Activated T-helper 1 cell treated with anti-CD3 and anti-CD28 coated beads, Interleukin-2, amount 50 U/mL, for 16 hours (primary cell): ENCODE measurements at places on chromosomes 7 and 10.

DNA sequence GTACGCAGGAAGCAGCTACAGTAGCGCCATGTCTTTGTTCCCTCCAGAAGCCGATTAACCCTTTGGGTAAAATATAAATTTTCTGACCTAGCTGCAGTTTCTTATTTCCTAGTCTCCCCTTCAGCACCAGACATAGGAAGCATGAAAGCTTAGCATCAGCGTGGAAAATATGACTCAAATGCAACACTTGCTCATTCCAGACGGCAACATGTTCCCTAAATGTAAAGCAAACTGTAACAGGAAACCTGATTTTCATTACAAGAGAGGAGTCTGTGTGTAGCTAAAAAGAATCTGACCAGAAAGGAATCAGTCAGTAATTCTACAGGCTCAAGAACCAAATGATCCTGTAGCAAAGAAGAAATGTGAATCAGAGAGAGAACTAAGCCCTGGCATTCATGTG is 219.2 kb downstream of the C7orf25 start:
- no peak for DNase-seq

GRCh38 chr7:133293384-133294160 is 40.7 kb downstream of the EXOC4 start:
- no peak for DNase-seq

GRCh38 chr7:37218956-37219355 is 229.7 kb downstream of the ELMO1 start:
- DNase-seq = no peak

GRCh38 chr10:73357166-73357565 is 1.5 kb downstream of the CFAP70 start:
- no peak for DNase-seq

GRCh38 chr7:35556515-35557471 is 138.1 kb downstream of the HERPUD2 start:
- no peak for DNase-seq

GRCh38 chr10:12588091-12588860 is 238.9 kb downstream of the CAMK1D start:
- no peak for DNase-seq

GRCh38 chr7:137094-137891 is 55.1 kb upstream of the FAM20C start:
- DNase-seq = no peak

GRCh38 chr7:7428806-7429205 is 106.9 kb downstream of the COL28A1 start:
- no peak for DNase-seq

GRCh38 chr10:116112232-116113231 is 160.5 kb downstream of the GFRA1 start:
- no peak for DNase-seq

DNA sequence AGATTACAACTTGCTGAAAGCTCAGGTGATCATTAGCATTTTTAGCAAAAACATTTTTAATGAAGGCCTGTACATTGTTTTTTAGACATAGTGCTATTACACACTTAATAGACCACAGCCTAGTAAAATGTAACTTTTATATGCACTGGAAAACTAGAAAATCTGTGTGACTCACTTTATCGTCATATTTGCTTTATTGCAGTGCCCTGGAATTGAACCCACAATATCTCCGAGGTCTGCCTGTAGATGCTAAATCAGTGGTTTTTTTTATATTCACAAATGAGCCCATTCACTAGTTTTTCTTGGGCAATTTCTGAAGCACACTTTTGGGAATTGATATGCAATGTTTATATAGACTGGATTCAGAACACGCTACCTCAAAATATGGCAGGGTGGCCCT is 105.1 kb downstream of the PTPRN2 start:
- no peak for DNase-seq

DNA sequence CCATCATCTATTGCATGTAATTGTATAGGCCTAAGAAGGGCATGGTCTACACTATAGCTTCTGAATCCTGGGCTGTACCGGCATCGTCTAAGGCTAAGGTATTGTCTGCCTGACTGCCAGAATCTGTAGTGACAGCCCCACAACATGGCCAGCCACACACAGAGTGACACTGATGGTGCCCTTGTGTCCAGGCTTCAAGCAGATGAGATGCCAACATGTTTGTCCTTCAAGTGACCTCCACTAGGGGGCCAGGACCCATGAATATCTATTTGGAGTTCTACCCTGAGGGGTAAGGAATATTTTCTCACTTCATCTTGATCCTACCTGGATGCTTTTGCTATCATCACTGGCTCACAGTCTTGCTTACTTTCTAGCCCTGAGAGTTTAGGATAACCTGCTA is 1.5 kb downstream of the CYP3A7 start:
- DNase-seq = no peak

- DNase-seq = no peak
Observed at GRCh38 chr10:24502801-24503460, 220.8 kb downstream of the ARHGAP21 start.

GRCh38 chr7:33500703-33501701 is 371.6 kb downstream of the BBS9 start:
- no peak for DNase-seq

DNA sequence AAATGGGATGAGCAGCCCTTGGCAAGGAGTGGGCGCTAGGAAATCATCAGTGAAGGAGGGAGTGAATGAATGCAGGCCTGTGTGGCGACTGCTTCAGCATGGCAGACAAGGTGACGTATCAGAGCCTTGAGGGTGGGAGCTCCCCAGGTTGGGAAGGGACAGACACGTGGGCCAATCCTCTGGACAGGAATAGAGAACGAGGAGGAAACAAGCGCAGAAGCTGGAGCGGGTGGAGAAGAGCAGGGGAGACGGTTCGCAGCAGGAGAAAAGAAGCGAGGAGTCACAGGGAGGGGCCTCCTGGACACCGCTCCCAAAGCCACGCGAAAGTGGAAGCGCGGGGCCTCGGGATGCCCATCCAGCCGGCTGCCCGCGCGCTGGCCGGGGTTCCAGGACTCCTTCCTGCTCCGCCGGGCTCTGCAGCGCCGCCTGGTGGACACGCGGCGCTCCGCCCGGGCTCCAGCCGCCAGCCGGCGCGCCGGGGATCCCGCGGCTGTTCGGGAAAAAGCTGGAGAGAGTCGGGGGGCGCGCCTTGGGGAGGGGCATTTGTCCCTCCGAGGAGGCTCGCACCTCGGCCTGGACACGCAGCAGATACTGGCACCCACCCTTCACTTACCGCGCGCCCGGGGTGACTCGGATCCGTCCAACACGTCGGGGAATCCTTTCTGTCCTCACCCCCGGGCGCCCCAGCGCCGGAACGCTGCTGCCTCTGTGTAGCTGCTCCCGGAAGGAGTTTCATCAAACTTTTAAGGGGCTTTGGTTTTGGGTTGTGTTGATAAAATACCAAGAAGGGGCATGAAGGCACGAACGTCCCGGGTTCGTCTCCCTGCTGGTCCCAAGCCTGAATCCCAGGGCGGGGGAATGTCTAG is 6.3 kb downstream of the ZNF503 start:
- no peak for DNase-seq

DNA sequence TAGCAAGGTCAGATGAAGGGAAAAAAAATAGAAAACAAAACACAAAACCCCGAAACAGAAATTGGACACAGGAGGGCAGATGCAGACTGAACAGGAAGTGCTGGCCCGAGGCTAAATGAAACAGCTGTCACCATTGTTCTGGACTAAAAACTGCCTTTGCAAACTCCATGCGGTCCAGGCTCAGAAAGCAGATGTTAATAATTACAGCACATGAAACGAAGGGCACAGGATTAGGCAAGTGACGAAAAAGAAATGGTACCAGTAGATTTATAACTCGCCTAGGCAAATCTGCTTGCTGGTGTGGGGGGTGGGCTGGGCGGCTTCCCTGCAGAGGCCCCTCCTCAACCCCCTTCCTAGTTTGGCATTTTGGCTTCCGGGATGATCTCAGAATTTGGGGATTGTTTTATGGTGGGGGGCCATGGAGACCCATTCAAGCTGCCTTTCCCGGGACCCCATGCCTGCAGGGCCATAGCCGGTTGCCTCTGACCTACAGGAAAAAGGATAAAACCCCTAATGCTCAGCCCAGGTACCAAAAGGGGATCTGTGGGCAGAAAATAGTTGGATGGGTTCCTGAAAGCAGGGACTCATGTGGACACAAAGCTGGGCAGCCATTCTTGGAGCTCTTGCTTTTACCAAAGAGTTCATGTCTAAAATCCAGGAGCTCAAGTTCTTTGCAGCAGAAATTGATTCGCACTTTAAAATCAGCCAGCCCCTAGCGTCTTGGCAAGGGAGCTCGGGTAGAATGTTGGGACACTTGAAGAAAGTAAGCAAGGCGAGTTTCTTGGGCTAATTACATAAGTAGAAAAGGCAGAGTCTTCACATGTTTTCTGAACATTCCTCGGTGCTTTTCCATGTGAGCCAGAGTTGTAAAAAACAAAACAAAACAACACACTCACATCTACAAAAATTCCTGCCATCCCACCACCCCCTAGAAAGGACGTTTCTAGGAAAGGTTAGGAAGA is 39.0 kb upstream of the EMX2 start:
- no peak for DNase-seq
